Stimulated activated CD4-positive, alpha-beta T cell treated with anti-CD3 and anti-CD28 coated beads, Interleukin-4, amount 100 ng/mL, for 4 hours (primary cell): ENCODE measurements at places on chromosomes 16 and 17.

DNA sequence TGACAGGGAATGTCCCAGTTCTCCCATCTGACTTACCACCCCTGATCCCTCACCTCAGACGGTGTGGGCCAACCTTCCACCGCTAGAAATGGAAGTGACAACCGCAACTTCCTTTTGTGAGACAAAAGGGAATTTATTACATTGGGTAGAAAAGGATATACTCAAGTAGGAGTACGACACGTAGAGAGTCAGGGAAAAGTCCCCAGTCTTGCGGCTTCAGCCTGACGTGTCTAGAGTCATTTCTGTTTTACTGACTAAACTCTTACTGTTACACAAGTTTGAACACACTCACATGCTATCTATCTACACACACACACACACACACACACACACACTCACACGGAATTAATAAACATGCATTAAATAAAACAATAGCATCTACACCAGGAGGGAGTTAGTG, 178.9 kb downstream of the COPRS start:
- no peak for DNase-seq

DNA sequence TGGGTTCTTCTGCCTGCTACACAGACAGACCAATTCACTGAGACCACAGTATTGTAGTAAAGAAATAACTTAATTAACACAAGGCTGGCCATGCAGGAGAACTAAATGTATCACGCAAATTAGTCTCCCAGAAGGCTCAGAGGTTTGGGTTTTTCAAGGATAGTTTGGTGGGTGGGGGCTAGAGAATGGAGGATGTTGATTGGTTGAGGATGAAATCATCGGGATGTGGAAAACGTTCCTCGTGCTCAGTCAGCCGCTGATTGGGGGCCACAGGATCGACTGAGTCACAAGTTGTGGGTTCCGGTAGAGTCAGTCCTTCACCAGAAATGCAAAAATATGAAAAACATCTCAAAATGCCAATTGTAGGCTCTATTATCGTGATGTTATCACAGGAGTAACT, 18.7 kb downstream of the RHOT1 start:
- no peak for DNase-seq

GRCh38 chr16:47045459-47045858, 72.0 kb upstream of the DNAJA2 start:
- DNase-seq: no peak

DNA sequence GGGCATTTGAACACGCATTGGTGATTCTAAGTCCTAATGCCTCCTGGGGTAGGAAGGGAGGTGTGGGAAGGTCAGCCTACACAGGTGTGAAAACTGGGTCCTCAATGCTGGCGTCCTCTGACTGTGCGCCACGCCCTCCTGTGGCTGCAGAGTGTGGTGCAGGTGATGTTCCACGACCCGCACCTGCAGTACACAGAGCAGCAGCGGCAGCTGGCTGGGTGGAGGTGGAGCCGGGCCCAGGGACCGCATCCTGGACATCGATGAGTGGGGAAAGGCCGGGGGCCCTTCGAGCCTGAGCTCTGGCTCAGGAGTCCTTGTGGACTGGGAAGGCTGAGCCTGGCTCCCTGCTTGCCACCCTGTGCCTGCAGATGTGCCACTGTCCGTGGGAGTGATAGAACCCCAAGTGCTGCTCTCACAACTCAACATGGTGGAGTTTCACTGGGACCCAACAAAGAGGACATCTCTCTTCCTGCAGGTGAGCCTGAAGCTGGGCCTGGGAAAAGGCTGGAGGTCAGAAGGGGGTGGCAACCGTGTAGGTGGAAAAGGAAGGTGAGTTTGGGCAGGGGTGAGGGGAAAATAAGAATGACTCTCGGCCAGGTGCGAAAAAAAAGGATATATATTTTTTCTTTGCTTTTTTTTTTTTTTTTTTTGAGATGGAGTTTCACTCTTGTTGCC, 14.0 kb upstream of the STAC2 start:
- peak; percentile 55 for DNase-seq

- DNase-seq: no peak
These were observed 457.8 kb downstream of the HS3ST4 start for GRCh38 chr16:26149364-26150190.

DNA sequence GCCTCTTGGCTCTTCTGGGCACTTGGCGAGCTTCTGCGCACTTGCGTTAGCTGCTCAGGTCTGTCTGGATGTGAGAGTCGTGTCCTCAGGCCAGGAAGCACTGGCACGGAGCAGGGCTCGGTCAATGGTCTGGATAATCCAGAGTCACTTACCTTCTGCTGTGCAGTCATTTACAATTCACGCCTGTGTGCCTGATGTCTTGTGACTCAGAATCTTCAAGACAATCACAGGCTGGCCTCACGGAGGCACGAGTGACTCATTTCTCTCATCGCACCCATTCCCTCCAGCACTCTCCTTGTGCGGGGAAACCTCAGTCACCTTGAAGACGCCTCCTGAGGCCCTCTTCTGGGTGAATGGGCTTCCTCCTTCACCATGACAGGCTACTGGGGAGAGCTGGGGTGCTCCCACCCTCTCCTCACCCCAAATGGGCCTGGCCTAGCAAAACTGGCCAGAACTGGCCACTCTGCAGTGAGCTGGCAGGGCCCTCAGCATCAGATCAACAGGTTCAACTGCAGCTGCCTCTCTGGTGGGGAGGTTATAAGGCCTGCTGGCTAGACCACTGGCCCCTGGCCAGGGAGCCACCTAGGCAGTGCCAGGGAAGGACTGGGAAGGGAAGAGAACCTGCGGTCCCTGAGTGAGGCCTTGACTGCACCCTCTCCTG, 1.9 kb upstream of the CAPN15 start:
- peak; percentile 85 for DNase-seq

DNA sequence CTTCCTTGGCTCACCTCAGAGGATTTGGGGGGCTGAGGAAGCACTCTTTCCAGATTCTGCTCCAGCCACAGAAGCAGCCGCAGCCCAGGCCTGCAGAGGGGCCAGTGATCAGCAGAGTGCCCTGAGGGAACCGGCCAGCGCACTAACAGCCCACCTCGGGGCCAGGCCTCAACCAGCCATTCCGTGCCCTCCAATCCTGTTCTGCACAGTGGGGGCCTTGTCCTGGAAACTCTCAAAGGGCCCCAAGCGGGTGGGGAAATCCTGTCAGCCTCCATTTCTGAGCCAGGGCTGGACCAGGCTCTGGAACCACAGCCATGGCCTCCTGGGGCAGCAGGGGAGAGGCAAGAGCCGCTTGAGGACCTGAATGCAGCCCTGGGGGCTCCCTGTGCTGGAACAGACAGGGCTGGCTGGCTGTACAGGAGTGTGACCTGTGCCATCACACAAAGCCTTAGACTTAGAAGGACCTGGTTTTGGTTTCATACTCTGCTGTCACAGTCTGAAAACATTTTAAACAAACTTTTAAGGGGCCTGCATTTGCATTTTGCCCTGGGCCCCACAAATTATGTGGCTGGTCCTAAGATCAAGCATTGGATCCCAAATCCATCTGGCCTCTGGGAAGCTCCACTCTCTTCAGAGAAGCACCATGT, 10.0 kb downstream of the CNGB1 start:
- no peak for DNase-seq

DNA sequence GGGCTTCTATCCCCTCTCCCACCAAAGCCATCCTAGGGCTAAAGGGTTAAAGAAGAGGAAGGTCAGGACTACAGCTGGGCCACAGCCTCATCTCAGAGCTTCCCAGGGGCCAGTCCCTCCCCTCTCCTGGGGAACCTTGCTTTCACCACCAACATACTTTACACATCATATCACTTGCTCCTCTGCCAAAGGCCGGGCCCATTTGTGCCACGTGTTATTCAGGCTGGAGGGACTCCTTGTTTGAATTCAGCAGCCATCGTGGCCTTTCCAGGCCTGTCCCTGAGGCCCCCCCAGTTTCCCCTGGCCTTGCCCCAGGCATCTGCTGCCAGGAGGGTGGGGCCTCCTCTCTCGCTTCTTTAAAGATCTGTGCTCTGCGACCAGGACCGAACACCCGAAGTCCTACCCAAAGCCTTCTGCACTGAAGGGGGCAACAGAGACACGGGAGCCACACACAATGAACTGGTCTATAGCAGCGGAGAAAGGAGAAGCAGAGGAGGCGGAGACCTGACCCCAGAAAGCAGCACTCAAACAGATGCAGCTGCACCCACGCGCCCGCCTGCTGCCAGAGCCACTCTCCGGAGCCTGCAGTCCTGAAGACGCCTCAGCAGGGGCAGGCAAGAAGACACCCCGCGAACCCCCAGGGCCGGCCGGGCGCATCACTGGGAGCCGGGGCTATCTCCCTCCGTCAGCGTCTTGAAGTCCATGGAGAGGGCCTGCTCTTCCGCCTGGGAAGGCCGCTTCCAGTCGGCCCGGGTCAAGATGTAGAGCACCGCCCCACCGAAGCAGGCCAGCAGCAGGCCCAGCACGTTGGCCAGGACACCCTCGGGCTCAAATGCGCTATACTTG, 12.1 kb downstream of the CYB561 start:
- no peak for DNase-seq

- no peak for DNase-seq
These were observed 240.8 kb downstream of the C16orf95 start for GRCh38 chr16:87076331-87076949.

- no peak for DNase-seq
These were observed 19.7 kb downstream of the MAP2K6 start for GRCh38 chr17:69434164-69434579.

GRCh38 chr16:72936408-72936807, 111.5 kb downstream of the ZFHX3 start:
- no peak for DNase-seq

DNA sequence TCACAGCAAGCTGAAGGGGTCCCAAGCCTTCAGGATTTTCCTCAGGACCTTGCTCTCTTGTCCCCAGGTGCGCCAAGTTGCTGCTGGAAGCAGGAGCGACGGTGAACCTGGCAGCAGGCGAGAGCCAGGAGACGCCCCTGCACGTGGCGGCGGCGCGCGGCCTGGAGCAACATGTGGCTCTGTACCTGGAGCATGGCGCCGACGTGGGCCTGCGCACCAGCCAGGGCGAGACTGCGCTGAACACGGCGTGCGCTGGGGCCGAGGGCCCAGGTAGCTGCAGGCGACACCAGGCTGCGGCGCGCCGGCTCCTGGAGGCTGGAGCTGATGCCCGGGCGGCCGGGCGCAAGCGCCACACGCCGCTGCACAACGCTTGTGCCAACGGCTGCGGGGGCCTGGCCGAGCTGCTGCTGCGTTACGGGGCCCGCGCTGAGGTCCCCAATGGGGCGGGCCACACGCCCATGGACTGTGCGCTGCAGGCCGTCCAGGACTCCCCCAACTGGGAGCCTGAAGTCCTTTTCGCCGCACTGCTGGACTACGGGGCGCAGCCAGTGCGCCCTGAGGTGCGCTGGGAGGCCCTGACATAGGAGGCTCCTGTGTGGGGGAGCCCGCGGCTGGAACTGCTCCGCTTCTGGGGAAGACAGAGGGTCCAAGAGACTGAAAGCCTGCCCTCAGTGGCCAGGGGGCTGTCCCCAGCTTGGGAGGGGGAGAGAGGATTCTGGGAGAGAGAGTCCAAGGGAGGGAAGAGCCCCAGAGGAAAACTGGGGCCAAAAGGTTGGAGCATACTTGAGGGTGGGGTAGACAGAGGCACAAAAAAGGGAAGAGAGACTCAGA, 6.4 kb downstream of the ASB16 start:
- DNase-seq: no peak

- DNase-seq: no peak
These were observed 77.9 kb downstream of the MAP2K4 start for GRCh38 chr17:12098568-12098967.

GRCh38 chr16:2799205-2799858, 1.1 kb downstream of the PRSS41 start:
- DNase-seq: no peak

DNA sequence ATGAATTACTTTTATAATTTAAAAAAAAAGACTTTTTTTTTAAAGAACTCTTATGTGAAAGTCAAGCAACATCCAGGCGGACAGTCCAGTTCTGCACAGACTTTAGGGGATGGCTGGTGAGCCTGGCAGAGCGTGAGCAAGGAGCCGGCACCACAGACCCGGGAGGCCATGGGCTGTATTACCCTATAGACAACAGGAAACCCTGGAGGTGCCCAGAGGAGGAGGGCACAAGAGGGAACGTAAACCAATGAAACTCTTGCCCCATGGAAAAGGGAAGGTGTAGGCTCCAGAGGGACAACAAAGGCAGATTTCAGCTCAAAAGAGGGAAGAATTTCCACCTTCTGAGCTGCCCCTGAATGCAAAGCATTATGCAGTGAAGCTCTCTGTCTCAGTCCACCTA, 25.5 kb upstream of the RPH3AL start:
- no peak for DNase-seq
